CD4-positive, alpha-beta T cell treated with Interleukin-6 at 100 ng/mL for 8 hours (primary cell): ENCODE measurements at places on chromosomes 7 and 10.

DNA sequence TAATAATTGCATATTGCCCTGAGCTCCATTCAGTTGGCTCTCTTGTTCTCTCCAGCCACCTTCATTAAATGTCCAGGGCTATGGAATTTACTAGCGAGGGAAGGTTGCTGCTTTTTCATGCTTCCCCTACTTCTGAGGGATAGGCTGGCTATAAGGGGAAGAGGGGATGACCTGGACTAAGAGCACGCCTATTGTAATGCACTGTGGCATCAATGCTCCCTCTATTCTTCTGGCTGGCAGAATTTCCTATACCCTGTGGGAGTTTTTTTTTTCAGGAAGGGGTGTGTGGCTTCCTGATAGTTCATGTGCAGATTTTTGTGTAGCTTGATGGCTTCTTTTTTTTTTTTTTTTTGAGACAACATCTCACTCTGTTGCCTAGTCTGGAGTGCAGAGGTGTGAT lies 155.8 kb downstream of the SND1 start:
- DNase-seq: no peak

DNA sequence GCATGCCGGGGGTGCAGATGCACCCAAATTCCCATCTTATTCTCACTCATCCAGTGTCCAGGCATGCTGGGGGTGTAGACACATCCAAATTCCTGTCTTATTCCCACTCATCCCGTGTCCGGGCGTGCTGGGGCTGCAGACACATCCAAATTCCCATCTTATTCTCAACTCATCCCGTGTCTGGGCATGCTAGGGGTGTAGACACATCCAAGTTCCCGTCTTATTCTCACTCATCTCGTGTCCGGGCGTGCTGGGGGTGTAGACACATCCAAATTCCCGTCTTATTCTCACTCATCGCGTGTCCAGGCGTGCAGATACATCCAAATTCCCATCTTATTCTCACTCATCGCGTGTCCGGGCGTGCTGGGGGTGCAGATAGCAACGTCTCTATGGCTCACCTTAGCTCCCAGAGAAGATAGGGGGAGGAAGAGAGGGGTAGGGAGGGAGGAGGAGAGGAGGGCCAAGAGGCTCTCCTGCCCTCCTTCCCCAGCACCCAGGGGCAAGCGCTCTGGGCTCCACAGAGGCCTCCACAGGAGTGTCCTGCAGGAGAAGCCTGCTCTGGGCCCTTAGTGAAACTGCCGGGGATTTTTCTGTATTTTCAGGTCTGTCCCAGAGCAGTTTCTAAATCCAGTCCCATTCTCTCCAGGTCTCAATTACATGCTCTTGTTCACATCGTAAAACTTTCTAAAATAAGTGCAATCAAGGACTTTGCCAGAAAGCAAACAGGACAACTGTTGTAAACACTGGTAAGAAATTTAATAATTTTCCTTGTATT lies 210.8 kb downstream of the DIP2C start:
- DNase-seq: no peak

DNA sequence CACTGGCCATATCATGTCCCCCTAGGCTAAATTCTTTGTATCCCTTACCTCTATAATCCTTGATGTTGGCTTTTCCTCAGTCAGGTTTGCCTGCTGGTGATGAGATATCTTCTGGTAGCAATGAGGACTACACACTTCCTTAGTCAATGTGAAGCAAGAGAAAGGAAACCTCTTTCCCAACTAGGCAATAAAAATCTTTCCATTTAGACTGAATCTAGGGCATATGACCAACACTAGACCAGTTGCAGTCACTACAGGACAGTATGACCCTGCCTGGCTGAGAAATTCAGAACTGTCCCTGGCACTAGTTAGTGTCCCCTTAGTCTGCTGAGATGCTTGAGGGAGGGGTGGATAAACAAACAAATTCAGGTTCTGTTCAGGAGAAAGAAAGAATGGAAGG lies 142.6 kb downstream of the RNLS start:
- DNase-seq: no peak

DNA sequence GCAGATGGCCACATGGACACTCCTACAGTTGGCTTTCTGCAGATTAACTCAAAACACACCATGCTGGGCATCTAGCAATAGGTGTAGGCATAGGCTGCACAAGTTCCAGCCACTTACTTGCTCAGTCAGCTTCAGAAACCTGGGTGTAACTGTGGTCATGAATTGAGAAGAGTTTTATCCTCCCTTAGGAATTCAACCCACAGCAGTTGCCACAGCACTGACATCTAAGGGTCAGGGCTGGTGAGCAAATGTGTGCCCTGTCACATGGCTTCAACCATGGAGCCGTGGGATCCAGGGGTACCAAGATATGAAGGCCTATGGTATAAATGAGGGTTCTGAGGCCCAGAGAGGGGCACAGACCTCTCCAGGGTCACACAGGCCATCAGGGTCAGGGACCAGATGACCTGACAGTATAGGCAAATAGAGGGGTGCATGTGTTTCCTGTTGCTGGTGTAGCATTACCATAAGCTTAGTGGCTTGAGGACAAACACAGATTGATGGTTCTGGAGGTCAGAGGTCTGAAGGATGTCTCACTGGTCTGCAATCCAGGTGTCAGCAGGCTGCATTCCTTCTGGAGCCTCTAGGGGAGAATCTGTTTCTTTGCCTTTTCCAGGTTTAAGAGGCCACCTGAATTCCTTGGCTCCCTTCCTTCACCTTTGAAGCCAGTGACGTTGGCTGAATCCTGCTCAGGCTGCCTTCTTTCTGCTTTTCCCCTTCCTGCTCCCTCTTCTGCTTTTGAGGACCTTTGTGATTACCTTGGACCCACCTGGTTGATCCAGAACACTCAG lies 24.1 kb downstream of the MINDY4 start:
- DNase-seq: no peak

GRCh38 chr10:49631975-49632374 lies 18.1 kb downstream of the CHAT start:
- DNase-seq: no peak
